Hepatic stellate cell (primary cell): ENCODE measurements at places on chromosomes 7 and 10.

- DNase-seq = no peak
Measured at GRCh38 chr10:98195120-98195519, 60.7 kb downstream of the R3HCC1L start.

DNA sequence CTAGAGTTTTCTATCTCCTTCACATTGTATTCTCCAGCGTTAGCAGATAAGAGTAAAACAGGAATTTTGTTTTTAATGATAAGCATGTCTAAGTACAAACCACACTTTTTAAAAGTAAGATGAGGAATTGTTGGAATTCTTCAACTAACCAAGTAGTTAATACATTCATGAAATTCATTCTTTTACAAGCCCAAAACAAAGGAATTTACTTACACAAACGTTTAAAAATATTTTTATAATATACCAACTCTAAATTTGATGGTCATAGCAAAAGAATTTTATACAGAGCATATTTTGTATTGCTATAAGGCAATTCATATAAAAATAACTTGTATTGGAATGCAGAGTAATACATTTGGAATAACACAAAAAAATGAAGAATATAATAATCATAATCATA, 51.3 kb downstream of the TWIST1 start:
- no peak for DNase-seq

- DNase-seq = peak; percentile 0
Measured at GRCh38 chr7:113890331-113891030, 28.3 kb downstream of the PPP1R3A start.

DNA sequence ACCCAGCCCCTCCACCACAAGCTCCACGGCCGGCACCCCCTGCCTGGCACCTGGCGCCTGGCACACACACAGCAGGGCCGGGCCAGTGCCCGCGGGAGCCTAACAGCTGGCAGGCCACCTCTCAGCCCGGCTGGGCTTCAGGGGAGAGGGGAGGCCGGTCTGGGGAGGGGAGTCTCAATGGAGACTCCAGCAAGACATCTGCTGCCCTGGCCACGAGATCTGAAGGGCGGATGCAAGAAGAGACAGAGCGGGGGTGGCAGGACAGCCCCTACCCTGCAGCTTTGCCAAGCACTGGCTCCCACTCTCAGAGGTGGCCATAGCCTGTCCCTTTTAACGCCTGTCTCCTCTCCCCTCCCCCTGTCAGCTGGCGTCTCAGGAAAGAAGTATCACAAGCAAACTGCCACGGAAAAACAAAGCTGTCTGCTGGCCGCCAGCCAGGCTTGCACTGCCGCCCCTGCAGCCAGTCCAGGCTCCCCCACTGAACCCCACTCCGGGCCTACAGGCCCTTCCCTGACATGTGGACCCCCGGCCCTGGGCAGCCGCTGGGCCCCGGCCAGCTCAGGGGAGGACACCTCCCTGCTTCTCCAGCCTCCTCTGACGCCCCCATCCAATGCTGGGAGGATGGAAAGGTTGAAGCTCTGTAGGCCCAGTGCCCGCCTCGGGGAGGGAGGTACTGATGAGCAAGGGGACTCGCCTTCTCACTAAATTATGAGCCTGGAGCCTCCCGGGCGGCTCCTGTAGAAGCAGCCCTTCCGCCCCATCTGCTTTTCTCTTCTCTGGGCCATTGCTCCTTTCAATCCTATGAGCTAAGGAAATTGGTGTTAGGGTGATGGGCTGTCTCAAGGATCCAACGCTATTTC, 178.4 kb downstream of the ARHGAP12 start:
- no peak for DNase-seq

- no peak for DNase-seq
Measured at GRCh38 chr7:138842111-138842510, 44.1 kb upstream of the ATP6V0A4 start.

GRCh38 chr10:61662794-61663259, at the start of gene CABCOCO1:
Gene CABCOCO1, plus strand, starts transcription at chr10:61662929. Its CDS starts 44 bp downstream, at chr10:61662973.
- DNase-seq = peak; percentile 60

GRCh38 chr10:110629680-110630191, 14.4 kb upstream of the RBM20 start:
- DNase-seq = peak; percentile 81

- no peak for DNase-seq
Measured at GRCh38 chr7:132322970-132323369, 253.3 kb downstream of the PLXNA4 start.

GRCh38 chr10:113927440-113927839, 73.0 kb downstream of the NHLRC2 start:
- DNase-seq = no peak
